ENCODE measurements at places on chromosomes 5 and 9.

GRCh38 chr5:117077142-117077541, 502.5 kb upstream of the SEMA6A start:
- DNase-seq: no peak

- DNase-seq: no peak
Measured at GRCh38 chr9:133864011-133864410, 125.9 kb upstream of the SARDH start.

- DNase-seq: no peak
Measured at GRCh38 chr9:90805006-90805996, 3.7 kb downstream of the SYK start.

GRCh38 chr5:116813906-116814305, 239.3 kb upstream of the SEMA6A start:
- DNase-seq: no peak

DNA sequence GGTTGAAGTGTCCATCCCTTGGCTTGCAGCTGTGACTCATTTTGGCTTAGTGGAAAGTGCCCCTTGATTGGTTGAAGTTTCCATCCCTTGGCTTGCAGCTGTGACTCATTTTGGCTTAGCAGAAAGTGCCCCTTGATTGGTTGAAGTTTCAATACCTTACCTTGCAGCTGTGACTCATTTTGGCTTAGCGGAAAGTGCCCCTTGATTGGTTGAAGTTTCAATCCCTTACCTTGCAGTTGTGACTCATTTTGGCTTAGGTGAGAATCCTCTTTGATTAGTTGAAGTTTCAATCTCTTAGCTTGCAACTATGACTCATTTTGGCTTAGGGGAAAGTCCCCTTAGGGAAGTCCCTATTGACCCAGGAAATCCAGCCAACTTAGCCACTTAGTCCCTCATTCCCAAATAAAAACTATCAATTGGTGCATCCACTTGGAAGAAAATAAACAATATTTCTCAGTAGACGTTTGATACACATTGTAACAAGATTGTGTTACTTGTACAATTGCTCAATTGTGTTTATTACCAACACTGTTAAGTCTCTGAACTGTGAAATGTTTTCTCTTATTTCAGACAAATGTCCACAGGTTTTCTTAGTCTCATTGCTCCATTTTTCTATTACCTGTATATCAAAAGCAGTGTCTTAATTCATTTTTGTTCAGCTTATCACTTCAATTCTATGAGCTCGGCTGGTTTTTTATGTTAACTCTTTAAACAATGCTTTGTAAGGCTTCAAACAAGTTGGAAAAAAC, 2308.8 kb upstream of the ACO1 start:
- DNase-seq: no peak

DNA sequence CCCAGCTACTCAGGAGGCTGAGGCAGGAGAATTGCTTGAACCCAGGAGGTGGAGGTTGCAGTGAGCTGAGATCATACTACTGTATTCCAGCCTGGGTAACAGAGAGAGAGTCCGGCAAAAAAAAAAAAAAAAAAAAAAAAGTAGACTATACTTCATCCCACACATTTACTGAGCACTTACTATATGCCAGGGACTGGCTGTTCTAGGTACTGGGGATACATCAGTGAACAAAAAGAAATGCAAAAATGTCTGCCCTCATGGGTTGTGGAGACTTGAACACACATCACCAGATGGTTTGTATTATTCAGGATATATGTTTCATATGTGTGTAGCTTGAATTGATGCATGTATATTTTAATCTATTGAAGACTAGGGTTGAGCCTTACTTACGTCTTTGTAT, 2.9 kb upstream of the LHFPL2 start:
- no peak for DNase-seq

DNA sequence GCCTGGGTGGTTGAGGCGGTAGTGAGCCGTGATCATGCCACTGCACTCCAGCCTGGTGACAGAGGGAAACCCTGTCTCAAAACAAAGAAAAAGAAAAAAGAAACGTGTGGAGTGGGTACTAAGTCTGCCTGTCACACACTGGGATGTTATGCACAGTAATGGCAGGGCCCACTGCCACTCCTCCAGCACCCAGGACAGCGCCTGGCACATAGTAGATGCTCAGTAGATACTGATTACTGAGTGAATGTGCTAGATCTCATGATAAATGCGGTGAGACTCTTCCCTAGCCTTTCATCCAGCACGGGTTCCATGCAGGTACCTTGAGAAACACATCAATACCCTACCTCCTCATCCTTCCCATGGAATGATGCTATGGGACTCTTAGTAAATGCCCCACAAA, 87.4 kb upstream of the HSPA9 start:
- no peak for DNase-seq

- DNase-seq: no peak
Measured at GRCh38 chr5:10334831-10335230, 18.7 kb upstream of the MARCHF6 start.

DNA sequence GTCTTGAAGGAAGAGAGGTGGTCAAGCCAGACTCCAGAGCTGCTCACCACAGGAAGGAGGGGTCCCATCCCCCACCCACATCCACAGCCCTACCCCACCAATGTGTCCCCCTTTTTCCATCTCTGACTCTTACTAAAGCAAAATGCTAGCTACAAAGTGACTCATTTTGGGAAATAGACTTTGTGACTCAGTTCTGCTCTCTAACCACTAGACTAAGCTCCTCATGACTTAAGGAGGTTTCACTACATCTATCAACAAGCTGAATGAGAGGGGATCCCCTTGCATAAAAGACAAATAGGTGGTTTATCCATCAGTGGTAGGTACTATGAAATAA, 35.1 kb upstream of the ADRB2 start:
- DNase-seq: no peak

DNA sequence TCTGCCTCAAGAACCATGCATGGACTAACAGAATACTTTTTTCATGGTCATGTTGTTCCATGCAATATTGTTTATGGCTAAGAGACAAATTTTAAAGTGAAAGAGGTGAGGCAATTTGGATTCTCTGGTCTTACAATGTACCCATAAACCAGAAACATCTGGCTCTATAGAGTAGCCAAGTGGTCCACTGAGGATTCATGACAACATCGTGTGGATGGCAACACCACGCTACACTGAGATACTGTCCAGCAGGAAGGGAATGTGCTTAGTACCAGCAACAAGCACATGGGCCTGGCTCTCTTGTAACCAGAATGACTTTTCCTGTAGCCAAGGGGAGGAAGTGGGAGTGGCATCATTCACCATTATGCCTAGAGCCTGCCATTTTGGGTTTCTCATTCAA, 218.2 kb downstream of the GADD45G start:
- DNase-seq: no peak

DNA sequence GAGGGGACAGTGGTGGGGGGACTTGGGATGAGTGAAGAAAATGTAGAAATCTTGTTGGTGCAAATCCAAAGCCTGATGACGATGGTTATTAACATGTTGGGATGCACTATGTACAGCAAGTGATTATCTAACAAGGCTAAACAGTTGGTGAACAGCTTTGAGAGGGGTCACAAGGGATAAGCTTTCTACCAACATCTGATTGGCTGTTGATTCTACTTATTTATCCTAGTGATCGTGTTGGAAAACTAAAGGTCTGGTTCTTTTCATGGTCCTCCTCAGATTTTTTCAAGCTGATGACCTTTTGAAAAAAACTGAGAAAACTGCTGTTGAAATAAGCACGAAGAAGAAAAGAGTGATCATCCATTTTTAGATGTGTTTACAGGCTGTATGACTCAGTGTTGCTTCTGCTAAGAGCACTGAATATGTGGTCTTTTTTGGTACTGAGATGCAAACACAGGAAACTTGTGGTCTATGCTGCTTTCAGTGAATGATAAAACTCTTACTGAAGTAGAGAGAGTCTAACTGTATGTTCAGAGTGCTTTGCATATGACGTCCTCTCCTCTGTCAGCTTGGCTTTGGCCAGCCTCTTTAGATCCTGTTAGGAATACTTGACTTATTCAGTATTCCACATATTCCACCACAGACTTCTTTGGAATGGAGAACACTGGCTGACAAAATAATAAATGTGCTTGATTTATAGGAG, 174.8 kb downstream of the SLF1 start:
- no peak for DNase-seq

DNA sequence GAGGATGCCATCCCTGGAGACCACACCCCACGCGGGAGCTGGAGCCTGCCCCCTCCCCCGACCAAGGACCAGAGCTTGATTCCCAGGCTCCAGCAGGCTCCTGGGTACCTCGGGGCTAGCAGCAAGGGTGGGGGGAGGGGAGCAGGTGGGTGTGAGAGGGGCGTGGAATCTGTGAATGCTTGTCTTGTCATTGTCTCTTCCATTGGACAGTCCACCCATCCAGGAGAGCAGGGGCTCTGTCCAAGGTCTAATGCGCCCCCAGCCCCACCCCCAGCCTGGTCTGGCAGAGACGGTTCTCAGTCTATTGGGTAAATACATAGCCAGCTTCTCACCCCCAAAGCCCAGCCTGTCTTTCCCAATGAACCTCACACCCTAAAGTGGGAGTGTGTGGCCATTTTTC, 22.8 kb downstream of the URM1 start:
- no peak for DNase-seq

- DNase-seq: peak; percentile 56
Measured at GRCh38 chr5:445591-445990, 2.6 kb downstream of the EXOC3 start.

- no peak for DNase-seq
Measured at GRCh38 chr5:93055971-93056370, 525.0 kb downstream of the NR2F1-AS1 start.

DNA sequence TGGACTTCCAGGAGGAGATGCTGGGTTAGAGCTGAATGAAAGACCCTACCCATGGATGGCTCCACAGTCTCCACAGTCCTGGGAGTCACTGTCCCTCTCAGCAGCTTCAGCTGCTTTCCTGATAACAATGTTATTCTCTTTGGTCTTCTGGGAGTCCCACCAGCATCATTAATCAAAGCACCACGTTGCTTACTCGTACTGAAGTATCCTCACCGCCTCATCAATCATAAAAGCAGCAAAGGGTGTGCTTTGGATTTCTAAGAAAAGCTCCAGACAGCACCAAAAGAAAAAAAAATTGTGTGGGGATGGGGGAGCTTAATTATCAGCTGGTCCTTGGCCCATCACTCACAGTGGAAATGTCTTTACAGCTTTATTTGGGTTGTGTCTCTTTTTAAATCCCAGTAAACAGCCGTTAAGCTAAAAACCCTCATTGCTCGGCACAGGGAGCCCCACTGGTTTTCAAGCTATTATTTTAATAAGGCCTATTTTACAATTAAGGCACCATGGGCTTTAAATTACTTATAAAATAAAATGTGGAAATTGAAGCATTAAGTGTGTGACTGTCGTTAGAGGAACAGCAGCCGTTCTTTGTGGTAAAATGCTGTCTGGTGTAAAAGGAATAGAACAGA, 538.0 kb downstream of the EBF1 start:
- DNase-seq: no peak

GRCh38 chr5:150394131-150394530, 18.6 kb downstream of the CD74 start:
- DNase-seq: no peak

GRCh38 chr5:98975682-98976407, 47.0 kb upstream of the CHD1 start:
- no peak for DNase-seq

GRCh38 chr9:18189871-18190670, 283.9 kb upstream of the ADAMTSL1 start:
- DNase-seq: no peak

GRCh38 chr5:178435321-178436238, 154.6 kb downstream of the COL23A1 start:
- no peak for DNase-seq

- DNase-seq: no peak
Measured at GRCh38 chr5:162026803-162027202, 40.8 kb upstream of the GABRG2 start.

- no peak for DNase-seq
Measured at GRCh38 chr9:114552706-114553105, 34.9 kb upstream of the ATP6V1G1 start.

GRCh38 chr5:89128906-89129625, 246.1 kb upstream of the MEF2C start:
- DNase-seq: no peak

DNA sequence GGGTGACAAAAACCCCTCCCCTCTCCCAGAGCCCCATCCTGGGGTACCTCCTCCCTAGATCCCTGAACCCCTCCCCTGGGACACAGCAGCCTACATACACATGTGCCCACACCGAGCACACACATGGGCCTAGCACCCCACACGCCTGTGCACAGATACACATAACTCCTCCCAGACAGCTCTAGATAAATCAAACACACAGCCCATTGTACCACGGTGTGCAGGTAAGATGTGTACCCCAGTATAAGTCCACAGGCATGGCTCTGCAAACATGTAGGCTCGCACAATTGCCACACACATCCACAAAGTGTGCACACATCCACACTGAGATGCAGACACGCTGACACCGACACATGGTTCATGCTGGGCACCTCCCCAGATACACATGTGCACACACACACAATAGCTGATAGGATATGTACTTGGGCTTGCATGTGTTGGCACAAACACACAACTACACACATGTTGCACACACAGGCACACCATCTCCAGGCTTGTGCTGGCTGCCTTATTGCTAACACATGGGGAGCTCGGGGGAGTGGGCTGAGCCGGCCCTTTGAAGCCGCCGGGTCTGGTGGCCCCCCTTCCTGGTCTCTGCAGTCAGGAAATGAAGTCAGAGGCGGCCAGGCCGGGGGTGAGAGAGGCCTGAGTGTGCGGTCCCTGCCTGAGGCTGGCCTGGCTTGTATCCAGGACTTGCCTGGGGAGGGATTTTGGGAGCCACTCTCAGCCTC, 30.2 kb downstream of the GOLGA2 start:
- no peak for DNase-seq

DNA sequence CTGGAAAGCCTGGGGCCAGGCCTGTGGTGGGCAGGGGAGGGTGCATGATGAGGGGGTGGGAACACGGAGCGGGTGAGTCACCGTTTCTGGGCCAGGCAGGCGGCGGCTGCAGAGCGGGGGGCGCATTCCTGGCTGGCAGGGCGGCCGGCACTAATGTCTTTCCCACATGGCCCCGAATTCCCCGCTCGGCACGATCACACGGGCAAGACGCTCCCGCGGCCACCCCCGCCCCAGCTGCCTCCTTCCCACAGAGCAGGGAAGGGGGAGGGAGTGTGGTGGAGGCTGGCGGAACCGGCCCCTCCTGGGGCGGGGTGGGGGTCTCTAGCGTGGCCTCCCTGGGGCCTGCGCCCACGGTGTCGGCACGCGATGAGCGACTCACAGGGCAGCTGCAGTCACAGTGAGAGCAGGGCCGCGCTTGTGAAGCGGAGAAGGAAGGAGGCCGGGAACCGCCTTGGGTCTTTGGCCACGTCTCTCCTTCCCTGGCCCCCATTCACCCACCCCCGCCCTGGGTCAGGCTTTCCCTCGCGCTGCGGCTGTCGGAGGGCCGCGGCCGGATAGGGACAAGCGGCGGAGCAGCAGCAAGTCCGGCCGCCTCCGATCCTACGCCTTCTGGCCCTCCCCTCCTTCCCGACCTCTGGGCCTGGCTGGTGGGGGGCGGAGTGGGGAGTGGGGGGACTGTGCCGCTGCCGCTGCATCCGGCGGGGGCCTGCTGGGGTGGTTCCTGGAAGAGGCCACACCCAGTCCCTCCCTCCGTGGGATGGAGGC, 48.9 kb downstream of the CXXC5 start:
- DNase-seq: peak; percentile 95

Measured in posterior cingulate gyrus (tissue), 11 donors.